Foreskin keratinocyte (primary cell): ENCODE measurements at places on chromosomes 7 and 10.

DNA sequence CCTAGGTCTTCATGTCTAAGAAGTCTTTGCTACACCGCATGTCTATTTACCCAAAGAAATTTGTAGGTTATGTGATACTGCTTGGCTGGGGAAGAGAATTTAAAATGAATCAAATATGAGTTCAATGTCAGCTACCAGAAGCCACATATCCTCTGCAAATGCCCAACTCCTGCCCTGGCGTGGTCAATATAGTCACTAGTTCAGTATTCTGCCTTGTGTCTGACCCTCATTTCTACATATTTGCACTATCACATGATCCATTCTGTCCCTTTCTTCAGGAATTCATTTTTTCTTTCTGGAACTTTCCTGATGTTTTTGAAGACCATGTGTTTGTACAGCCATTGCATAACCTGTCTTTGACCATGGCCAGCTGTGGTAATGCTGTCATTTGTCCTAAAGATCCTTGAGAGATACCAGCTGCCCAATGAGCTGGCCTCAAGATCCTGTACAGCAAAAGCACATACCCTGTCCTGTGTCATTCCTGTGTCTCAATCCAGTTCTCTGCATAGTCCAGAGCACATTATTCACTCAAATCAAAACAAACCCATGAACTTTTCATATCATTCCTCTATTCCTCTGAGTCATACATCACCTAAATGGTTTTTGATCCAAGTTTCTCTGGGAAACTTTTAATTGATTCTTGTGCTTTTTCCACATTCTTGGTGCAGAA lies 524.5 kb downstream of the PARD3 start:
- DNase-seq: no peak

- DNase-seq: no peak
These were observed 288.3 kb downstream of the AHR start for GRCh38 chr7:17586711-17587110.

DNA sequence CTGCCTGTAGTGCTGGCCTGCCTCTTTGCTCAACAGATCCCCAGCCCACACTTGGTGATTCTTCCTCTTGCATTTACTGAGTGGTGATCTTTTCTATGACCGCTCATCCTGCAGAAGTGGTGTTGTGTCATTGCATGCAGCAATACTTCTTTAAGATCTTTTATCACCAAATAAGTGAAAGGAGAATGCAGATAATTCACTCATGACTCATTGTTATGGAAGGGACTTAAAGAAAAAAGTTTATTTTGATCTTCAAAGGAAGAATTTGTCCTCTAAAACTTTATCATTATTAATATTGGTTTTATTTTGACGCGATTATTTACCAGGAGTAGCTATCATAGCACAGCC lies 489.1 kb upstream of the CELF2 start:
- peak; percentile 11 for DNase-seq

GRCh38 chr7:148711191-148712102 lies 12.7 kb downstream of the CUL1 start:
- no peak for DNase-seq

DNA sequence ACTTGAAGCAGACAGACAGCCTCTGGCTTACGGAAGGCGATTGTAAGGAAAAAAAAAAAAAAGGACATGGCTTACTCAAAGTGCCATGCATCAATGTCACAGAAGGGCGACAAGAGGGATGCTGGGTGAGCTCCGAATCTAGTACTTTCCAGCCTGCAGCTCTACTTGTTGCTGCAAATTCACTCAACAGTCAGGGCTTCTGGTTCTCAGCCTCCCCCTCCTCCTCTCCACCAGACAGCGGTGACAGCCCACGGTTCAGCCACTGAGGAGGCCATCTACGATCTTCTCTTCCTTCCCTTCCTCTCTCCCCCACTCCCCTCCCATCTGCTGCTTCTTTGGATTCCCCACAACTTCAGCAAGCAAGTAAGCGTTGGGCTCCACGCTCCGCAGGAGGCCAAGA lies 63.5 kb downstream of the PRKAG2 start:
- DNase-seq: no peak

DNA sequence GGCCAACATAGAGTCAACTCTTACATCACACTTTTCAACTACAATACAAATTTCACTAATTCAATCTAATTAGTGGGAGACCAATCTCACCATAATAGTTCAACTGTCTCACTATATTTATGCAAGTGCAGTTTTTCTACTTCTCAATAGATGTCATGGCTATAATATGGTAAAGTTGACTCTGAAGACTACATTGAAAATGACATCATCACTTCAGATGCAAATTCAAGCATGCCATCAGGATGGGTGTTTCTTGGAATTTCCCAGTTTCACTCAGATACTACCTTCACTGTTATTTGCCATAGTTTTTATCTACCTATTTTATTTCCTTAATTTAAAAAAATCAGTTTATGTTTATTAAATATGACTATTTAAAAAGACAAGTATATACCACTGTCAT lies 67.1 kb downstream of the ABLIM1 start:
- peak; percentile 13 for DNase-seq

GRCh38 chr7:6579446-6579845 lies 2.2 kb downstream of the ZDHHC4 start:
- no peak for DNase-seq

- DNase-seq: peak; percentile 13
These were observed 59.4 kb upstream of the ZNF438 start for GRCh38 chr10:31090894-31091607.

- no peak for DNase-seq
These were observed 65.9 kb downstream of the CREB3L2 start for GRCh38 chr7:137935884-137936508.

GRCh38 chr7:137657476-137658189 lies 189.1 kb downstream of the DGKI start:
- no peak for DNase-seq

- DNase-seq: peak; percentile 21
These were observed 264.1 kb downstream of the OTUD1 start for GRCh38 chr10:23702977-23703414.

GRCh38 chr7:39580149-39580874 lies 14.1 kb downstream of the YAE1 start:
- peak; percentile 51 for DNase-seq

GRCh38 chr10:28838908-28839307 lies 161.6 kb downstream of the BAMBI start:
- DNase-seq: no peak

DNA sequence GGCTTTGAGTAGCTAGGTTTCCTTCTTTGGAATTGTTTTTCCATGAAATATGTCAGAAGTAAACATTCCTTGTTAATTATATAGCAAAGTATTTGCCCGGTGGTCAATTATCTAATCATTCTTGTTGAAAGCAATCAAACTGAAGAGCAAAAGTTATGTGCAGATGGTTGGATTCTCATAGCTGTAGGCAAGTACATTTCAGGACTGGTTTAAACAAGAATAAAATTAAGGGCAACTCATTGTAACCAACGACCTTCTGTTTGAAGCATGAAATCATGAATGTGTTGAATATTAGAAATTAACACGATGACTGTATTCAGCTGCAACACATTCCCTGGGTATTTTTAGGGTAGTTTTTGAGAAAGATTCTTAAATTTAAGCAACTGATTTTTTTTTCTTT lies 61.8 kb upstream of the NMT2 start:
- no peak for DNase-seq

DNA sequence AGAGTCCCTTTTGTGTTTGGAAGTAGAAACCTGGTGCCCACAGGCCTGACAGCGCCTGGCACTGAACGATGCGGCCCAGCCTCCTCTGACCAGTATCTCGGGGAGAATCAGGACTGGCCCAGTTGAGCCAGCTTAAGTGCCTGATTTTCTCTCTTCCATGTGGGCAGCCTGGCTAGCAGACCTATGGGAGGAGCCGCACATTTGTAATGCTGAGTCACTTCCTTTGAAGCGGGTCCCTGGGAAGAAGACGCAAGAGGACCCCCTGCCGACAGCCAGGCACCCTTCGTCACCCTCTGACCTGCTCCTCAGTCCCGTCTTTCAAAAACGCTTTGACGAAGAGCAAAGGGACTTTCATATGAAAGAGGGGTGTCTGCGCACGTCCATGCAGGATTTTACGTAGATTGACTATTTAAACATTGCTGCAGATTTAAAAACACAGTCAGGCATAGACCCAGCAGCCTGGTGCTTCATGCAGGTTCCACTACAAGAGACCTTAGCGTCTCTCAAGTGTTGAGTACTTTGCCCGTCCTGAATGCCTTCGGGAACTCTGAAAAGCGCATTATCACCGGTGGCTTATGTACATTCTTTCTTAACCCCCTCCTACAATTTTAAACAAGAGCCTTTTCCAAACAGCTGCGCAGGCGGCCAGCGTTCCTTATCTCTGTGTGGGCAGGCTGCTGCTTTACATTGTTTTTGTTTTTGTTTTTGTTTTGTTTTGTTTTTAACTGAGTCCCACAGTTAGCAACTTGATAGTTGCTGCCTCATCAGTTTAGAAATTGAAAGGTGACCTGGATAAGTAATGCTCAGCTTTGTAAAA lies 36.5 kb upstream of the AP5Z1 start:
- DNase-seq: no peak

DNA sequence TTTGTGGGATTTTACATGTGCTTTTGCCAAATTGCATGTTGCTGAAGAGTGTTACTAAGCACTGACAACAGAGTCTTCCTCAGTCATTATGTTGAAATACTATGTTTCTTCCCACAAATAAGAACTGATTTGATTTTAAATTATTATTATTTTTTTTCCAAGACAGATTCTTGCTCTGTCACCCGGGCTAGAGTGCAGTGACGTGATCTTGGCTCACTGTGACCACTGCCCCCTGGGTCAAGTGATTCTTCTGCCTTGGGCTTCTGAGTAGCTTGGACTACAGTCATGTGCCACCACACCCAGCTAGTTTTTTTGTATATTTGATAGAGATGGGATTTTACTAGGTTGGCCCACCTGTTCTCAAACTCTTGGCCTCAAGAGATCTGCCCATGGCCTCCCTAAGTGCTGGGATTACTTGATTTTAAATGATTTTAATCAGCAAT lies 42.3 kb downstream of the MINPP1 start:
- no peak for DNase-seq

DNA sequence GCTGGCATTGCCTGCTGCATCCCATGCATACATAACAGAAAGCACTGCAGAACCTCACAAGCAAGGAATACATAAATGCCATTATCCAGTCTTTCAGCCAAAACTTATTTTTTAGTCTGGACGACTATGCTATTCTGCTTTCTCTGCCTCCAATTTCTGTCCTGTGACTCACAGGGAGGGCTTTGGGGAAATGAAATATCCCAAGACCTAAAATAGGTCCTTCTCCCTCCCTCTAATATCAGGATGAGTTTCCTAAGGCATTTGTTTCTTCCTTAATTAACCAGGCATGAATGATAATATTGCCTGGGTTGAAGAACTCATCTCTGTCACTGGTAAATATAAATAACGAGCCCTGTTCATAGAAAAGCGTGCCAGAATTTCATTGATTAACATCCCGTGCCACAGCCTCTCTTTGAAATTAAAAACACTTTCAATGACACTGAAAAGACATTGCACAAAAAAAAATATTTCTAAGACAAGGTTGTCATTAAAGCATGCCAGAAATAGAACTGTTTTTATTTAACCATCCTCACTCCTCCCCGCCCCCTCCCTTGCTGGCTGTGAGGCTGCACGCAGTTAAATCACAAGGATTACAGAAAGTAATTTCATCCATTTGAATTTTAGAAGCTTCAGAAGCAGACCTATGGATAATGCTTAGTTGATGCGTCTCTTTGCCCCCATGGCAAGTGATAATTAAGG lies 103.0 kb upstream of the ANKRD1 start:
- no peak for DNase-seq

- no peak for DNase-seq
These were observed 21.8 kb upstream of the LRRC4 start for GRCh38 chr7:128053023-128053422.

GRCh38 chr7:155724327-155725005 lies 80.0 kb downstream of the RBM33 start:
- DNase-seq: no peak

- DNase-seq: no peak
These were observed 35.6 kb upstream of the C10orf90 start for GRCh38 chr10:126705951-126706565.

DNA sequence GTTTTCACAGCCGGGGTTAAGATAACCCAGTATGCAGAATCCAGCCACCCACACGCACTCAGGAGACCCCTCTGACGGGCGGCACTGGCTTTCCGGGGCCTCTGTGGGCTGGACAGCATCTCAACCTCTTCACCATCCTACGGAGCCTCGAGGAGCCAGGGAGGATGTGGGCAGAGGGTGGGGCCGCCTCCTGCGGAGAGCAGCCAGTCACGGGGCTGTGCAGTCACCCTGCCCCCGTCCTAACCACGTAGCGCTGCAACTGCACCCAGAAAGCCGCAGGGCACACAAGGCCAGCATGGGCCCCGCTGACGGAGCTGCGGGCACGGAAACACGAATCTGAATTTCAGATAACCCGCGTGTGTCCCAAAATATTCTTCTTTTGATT lies 270.3 kb downstream of the ELFN1 start:
- DNase-seq: no peak

GRCh38 chr7:70306173-70306572 lies 707.9 kb downstream of the AUTS2 start:
- no peak for DNase-seq

DNA sequence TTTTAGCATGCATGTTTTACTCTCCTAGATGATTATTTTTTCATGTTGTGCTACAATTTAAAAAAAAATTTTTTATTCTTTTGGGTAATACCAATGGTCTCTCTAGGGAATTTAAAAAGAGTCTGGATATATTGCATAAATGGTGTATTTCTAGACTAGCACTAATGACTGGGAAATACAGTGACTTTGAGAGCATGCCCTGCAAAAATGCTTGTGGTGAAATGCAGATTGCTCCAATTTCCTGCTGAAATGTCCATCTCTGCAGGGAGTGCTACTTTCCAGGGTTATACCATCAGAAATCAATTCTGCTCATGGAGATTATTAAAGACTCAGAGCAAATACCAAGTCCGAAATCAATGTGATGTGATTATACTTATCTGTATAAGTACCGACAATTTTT lies 186.1 kb downstream of the PRKG1 start:
- DNase-seq: no peak

- DNase-seq: no peak
These were observed 50.5 kb upstream of the PRSS58 start for GRCh38 chr7:142308326-142308725.

GRCh38 chr10:6037422-6037821 lies 24.7 kb downstream of the IL2RA start:
- DNase-seq: no peak

- no peak for DNase-seq
These were observed 18.4 kb upstream of the MACROH2A2 start for GRCh38 chr10:70034232-70034631.

- peak; percentile 79 for DNase-seq
These were observed 79.2 kb downstream of the NRF1 start for GRCh38 chr7:129690701-129691100.

- no peak for DNase-seq
These were observed 1.6 kb upstream of the HTRA1 start for GRCh38 chr10:122459561-122460273.

- peak; percentile 16 for DNase-seq
These were observed 31.1 kb upstream of the MSMB start for GRCh38 chr10:46077141-46077554.

DNA sequence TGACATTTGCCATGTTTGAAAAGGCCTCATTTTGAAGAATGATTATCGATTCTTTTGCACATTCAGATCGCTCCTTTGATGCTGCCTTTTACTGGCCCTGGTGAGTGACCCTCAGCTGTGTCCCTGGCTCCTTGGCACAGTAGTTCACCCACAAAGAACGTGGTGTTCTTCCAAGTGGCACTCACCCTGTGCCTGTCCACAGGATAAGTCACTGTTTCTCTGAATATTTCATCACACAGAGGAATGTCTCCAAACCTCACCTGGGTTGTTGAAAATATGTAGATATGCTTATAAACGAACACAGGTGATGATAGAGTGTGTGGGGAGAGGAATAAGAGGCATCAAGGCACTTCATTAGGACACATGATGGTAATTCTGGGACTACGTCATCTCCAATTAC lies 810.7 kb downstream of the CCSER2 start:
- no peak for DNase-seq
